HS-27A (cell line): ENCODE measurements at places on chromosomes 1 and 21.

GRCh38 chr1:26972390-26972789, 12.1 kb upstream of the KDF1 start:
- DNase-seq, result no peak

- no peak for DNase-seq
Observed at GRCh38 chr1:7281821-7282220, 489.3 kb upstream of the VAMP3 start.

- no peak for DNase-seq
Observed at GRCh38 chr1:15472587-15472986, 3.3 kb upstream of the CELA2B start.

- DNase-seq, result no peak
Observed at GRCh38 chr21:44043613-44044012, 31.5 kb downstream of the TRAPPC10 start.

GRCh38 chr1:208029381-208030287, 118.7 kb upstream of the CD34 start:
- DNase-seq, result no peak

DNA sequence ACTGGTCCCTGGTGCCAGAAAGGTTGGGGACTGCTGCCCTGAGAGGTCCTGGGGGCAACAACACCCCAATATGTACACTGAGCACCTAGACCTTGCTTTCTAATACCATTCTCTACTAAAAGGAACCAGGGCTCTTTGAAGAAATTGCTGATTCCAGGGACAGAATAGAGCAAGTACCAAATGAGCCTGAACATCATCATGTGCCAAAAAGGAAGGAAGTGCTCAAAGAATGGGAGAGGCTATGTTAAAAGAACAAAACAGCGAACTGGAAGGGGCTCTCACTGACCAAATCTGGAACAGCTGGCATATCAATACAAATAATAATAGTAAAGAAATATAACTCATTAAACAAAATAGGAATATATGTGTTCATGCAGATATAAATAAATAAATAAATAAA, 50.8 kb downstream of the PIK3R3 start:
- no peak for DNase-seq
